ENCODE measurements at places on chromosomes 7 and 10.

- peak; percentile 29 for DNase-seq
These were observed 678 bp downstream of the SH2B2 start for GRCh38 chr7:102287111-102287980.

DNA sequence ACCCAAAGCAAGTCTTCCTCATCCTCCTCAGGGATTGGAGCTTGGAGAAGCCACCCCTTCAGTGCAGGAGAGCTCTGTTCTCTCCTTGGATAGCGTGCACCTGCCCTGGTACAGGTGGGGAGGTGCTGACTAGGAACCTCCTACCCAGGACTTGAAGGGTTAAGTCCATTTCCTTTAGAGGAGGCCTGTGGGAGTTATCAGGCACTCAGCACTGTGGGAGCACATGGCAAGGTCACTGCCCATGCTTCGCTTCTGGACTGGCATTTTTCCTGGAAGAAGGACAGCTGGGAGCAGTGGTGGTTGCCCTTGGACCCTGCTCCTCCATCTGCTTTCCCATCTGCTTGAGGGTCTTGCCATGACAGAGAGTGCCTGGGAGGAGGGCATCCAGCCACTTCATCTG, 142.8 kb downstream of the CXCL12 start:
- no peak for DNase-seq

DNA sequence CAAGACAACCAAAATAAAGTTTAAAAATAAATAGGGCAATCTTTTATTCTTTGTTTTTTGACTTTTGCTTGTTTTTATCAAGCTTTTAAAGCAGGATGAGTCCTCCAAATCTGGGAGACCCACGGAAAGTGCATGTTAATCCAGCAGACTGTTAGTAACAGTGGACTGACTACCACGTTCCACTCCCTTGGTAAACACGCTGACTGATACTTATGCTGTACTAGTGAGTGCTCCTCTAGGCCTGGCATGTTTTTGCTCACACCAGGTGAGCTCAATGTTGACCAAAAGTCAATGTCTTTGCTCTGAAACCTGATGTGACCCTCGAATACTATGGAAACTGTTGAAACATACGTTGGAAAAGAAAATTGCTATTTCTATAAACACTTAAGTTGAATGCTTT, 88.4 kb downstream of the KIAA1549 start:
- DNase-seq = no peak

- DNase-seq = no peak
These were observed 478.9 kb downstream of the DNAJB6 start for GRCh38 chr7:157815706-157816022.

DNA sequence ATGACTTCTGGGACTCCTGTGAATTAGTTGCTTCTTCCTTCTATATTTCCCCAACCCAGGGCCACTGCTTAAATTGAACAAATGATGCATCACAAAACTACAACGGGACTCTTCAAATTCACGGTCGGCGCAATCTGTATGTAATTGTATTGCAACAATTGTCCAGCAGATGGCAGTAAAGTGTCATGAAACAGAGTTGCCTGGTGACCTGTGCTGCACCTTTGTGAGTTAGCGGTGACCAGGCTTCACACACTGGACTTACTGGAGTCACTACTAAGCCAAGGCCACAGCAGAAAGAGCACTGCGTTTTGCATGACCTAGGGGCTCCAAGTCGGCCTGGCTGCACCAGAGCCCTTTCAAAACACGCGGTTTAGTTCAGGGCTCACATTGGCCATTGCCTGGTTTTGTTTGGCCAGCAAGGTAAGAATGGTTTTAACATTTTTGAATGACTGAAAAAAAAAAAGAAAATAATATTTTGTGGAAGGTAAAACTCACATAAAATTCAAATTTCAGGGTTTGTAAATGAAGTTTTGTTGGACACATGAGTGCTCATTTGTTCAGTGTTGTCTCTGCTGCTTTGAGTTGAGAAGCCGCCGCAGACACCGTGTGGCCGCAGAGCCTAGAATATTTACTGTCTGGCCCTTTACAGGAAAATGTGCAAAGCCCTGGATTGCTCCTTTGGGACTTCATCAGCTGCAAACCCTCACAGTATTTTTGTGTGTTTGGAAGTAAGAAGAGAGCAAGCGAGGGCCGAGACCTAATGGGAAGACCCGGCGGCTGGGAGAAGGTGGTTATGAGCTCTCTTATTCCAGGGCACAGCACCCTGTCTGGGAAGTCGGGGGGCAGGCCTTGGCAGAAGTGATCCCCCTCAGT, 23.2 kb upstream of the ZNF32 start:
- DNase-seq = peak; percentile 18

DNA sequence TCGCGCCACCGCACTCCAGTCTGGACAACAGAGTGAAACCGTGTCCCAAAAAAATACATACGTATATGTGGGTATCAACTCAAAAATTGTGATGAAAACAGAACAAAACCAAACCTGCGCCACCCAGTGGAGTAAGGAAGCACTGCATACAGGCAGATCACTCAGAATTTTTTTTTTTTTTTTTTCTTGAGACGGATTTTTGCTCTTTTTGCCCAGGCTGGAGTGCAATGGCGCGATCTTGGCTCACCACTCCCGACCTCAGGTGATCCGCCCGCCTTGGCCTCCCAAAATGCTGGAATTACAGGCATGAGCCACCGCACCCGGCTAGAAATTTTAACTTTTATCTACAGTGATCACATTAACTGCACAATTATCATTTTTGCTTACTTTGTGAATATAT, 9.1 kb upstream of the TMEM236 start:
- peak; percentile 52 for DNase-seq

- no peak for DNase-seq
These were observed 87.1 kb downstream of the AASS start for GRCh38 chr7:122056977-122057376.

GRCh38 chr7:8443576-8444467, 10.4 kb downstream of the NXPH1 start:
- no peak for DNase-seq

DNA sequence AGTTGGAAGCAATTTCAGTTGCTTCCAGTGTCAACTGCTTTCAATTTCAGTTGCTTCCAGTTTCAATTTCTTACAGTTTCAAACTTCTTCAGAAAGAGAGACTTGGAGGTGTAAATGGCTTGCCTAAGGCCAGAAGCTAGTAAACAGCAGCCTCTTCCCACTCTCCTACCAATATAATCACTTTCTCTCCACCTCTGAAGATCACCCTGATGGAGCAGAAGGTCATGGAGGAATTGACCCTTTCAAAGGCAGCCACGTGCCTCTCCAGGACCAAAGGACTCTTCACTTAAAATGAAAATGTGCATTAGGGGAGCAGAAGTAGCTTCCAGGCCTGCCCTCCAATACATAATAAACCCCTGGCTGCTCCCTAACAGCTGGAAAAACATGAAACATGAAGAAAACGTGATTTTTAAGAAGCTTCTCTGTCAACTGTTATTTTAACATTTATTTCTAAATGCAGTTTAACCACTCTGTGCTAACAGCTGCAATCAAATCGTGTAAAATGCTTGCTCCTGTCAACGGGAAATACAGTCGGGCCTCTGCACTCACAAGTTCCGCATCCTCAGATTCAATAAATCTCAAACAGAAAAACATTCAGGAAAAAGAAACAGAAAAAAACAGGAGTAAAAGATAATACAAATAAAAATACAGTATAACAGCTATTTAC, 1020.6 kb downstream of the XPNPEP1 start:
- no peak for DNase-seq

- DNase-seq = peak; percentile 2
These were observed 29.4 kb downstream of the LSMEM1 start for GRCh38 chr7:112510001-112510742.

GRCh38 chr7:3673524-3673923, 372.5 kb downstream of the SDK1 start:
- peak; percentile 37 for DNase-seq

DNA sequence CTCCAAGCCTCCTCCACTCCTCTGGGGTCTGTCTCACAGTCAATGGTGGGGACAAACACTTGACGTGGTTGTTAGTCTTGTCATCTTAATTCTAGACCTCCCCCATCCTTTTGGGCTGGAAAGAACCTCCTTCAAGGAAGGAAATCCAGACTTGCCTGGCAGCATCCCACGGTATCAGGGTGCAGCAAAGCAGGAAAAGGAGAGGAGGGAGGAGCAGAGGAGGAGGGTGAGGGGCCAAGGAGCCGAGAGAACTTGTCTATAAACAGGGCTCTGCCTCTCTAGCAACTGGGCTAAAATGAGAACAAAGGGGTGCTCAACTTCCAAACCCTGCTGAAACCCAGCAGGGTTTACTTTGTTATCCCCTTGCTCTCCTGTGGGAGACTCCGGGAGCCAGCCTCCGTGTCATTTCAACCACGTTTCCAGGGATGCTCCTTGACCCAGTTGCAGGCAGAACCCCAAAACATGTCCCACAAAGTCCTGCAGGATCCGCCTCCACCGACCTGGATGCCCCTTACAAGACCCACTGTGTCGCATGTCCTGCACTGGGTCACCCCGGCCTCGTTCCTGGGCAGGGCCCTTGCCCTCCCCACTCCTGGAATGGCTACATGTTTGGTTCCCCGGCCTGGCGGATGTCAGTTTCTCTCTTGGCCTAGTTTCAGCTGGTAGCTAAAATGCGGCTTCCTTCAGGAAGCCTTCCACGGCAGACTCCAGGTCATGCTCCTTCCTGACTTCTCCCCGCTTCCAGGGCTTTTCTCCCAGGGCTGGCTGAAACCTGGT, 69.7 kb upstream of the MGMT start:
- DNase-seq = no peak

DNA sequence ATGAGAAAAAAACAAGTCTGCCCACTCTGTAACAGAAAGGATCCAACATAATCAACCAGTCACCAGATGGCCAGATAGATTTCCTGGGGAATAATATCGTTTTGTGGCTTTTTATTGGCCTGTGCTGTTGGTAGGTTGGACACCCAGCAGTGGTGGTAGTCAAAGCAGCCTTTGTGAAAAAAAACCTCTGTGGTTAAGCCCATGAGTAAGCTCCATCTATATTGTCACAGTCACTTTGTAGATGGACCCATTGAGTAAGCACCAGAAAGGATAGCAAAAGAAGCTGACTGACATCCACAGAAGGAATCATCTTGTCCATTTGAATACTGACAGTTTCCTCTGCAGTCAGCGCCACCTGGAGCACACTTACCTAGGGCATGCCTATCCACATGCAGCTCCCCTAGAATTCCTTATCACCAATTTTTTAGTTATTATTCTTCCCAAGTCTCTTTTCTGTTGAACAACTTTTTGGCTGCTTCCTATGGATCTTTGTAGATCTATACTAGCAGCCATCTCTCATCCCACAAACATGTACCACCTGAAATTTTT, 96.9 kb downstream of the IQUB start:
- DNase-seq = no peak

- no peak for DNase-seq
These were observed 158.3 kb upstream of the IGFBP3 start for GRCh38 chr7:46079421-46079820.

DNA sequence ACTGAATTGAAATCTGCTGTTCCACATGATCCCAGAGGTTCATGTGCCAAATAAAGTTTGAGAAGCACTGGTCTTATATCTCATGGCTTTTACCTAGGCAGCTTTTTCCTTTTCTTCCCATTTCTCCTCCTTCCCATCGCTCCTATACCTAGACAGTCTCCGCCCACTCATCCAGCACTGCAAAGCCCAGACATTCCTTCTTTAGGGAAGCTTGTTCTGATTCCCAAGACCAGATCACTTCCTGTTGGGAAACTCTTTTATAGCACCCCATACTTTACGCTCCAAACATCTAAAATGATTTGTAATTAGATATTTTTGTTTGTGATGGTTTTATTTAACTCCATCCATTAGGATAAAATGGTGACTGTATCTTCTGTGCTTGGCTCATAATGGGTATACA, 75.9 kb downstream of the BMPER start:
- DNase-seq = no peak

- DNase-seq = no peak
These were observed 367.8 kb upstream of the GALNT17 start for GRCh38 chr7:70763961-70764691.

DNA sequence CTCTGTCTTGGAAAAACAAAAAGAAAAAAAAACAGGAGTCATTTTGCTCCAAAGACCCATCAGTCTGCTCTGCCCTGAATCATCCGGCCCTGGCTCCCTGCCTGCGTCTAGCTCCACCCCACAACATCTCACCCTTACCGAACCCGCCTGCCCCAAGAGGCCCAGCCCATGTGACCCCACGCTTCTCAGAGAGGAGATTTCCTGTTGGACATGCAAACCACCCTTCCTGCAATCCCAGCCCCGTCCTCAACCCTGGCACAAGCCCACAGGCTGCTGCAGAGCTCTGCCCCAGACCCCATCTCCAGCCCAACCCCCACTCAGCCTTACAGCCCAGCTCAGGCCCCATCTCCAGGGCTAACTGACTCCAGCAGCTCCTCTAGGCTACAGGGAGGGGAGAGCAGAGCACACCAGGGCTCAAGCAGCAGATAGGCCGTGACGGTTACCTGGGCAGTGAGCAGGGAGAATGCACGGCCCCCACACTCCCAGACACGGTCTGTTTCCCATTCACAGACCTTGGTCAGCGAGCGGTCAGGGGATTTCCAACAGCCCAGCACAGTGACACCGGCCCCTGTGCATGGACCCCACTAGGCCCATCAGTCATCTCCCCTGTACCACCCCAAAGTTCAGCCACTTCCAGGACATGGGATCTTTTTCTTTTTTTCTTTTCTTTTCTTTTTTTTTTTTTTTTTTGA, 69.9 kb upstream of the GTF2I start:
- DNase-seq = no peak

GRCh38 chr10:110699859-110700468, 55.8 kb downstream of the RBM20 start:
- no peak for DNase-seq

GRCh38 chr7:158318511-158318913, 269.1 kb downstream of the PTPRN2 start:
- no peak for DNase-seq

DNA sequence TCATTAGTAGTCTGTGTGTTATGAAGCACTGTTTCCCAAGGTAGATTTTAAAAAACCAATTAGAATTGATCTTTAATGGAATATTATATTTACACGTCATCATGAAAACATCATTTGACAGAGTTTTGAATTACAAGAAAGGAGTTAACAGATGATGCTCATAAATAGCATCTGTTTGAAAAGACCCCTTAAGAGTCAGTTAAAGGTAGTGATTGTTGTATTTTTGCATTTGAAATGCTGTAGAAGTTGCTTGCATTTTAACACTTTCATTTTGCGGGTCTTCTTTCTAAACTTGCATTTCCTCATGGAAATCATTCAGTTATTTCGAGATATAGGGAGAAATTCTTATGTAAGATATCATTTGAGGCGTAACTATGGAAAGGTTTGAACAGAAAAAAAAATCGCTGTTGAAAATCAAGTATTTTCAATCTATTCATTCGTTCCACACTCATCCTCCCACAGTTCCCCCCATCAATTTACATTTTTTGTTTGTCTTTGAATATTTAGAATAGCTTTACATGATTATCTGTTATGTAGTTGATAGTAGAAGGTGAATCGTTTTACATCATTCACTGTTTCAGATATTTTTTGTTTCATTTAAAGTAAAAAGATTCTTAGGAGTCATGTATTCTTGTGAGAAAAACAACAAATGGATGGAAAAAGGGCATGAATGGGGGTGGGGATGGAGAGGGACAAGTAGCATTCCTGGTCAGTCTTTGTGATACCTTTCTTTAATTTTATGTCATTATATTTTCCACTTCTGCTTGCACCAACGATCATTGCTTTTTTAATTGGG, 3.0 kb upstream of the SKIDA1 start:
- DNase-seq = no peak
